Sigmoid colon (tissue), 7 donors: ENCODE measurements at places on chromosomes 12 and 14. TPM values are rescaled to one million over a fixed set of nuclear protein-coding genes. Genes with fewer than 3 reads are reported as not detected.

Gene LBHD2
- not detected for total RNA-seq

Gene SLC41A2
- 22.5 TPM for total RNA-seq

Gene MANSC4
- total RNA-seq: not detected

Gene CLEC4A
- total RNA-seq: 0.49 TPM

Gene INSM2
- total RNA-seq: not detected

Gene NOXRED1
- total RNA-seq: 0.82 TPM

GRCh38 chr12:63302941-63303536, 152.0 kb upstream of the AVPR1A start:
- H3K4me1 ChIP-seq: no peaks in the 10 kb centered on the region
- no peak overlapping the region for H3K4me3 ChIP-seq
- no peaks in the 10 kb centered on the region for H3K27me3 ChIP-seq

DNA sequence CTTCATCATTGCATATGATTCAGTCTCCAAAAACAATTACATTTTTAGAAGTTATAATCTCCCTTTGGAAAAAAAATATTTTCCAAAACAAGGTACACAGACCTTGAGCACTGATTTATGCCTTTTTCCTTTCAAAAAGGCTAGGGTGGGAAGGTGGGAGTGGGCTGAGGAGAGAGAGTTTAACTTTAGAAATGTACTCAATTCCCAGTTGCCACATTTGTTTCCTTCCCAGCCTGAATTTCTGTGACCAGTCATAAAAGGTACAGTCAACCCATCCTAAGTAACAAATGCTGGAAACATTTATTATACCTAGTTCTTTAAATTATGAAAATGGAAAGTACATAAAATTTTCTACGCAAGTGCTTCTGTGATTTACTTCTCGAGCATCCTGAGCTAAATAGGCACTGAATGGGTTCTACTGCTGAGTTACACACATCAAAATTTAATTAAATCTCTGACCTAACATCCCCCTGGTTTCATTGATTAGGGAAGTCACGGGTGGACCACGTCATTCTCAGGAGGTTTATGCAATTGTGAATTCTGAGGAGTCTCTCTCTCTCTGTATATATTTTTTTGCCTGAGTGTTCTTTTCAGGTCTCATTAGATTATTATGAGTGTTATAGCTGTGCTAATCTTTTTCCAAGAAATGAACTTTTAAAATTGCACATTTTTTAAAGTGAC, 371.8 kb downstream of the BTG1 start:
- DNase-seq: no peak
- no peaks in the 10 kb centered on the region for H3K36me3 ChIP-seq
- H3K4me1 ChIP-seq: peaks cover 27% of the 10 kb centered on the region
- no peaks in the 10 kb centered on the region for H3K27me3 ChIP-seq
- H3K27ac ChIP-seq: no peak overlapping the region

DNA sequence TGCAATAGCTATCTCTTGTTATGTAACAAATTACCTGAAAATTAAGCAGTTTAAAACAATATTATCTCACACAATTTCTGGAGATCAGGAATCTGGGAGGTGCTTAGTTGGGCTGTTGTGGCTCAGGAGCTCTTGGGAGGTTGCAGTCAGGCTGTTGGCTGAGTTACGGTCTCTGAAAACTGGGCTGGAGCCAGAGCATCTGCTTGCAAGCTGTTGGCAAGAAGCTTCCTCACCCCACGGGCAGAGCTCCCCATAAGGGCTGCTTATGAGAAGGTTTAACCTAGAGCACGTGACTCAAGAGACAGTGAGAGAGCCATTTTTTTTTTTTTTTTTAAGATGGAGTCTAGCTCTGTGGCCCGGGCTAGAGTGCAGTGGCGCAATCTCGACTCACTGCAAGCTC, 346.8 kb downstream of the ATP23 start:
- no peak for DNase-seq
- H3K4me3 ChIP-seq: no peak overlapping the region
- no peaks in the 10 kb centered on the region for H3K27me3 ChIP-seq
- H3K36me3 ChIP-seq: no peaks in the 10 kb centered on the region

GRCh38 chr12:32366714-32367113, 32.6 kb upstream of the FGD4 start:
- H3K4me3 ChIP-seq: no peak overlapping the region
- H3K27ac ChIP-seq: no peak overlapping the region
- no peak for DNase-seq
- H3K4me1 ChIP-seq: no peaks in the 10 kb centered on the region

GRCh38 chr12:55985341-55985740, 11.5 kb downstream of the RAB5B start:
- H3K27me3 ChIP-seq: no peaks in the 10 kb centered on the region
- peaks cover 71% of the 10 kb centered on the region for H3K36me3 ChIP-seq
- no peaks in the 10 kb centered on the region for H3K4me1 ChIP-seq
- H3K27ac ChIP-seq: no peak overlapping the region
- no peak for DNase-seq

DNA sequence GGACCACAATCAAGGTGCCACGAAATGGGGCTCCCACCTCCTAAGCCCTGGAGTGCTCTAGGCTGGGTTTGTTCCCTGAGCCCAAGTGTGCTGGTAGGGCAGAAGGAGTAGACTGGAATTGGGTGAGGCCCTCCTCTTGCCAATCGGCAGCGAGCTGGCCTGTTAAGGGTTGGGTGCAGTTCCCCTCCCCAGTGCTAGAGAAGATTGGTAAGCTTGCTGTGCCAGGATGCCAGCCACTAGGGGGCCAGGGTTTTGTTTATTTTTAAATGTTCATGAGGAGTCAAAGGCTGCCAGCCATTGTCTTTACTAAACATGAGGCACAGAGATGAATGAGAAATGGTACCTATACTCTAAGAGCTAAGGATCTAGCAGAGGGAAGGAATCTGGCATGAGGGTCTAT, 79.7 kb downstream of the SPTB start:
- no peak for DNase-seq
- no peaks in the 10 kb centered on the region for H3K27me3 ChIP-seq
- no peaks in the 10 kb centered on the region for H3K36me3 ChIP-seq

DNA sequence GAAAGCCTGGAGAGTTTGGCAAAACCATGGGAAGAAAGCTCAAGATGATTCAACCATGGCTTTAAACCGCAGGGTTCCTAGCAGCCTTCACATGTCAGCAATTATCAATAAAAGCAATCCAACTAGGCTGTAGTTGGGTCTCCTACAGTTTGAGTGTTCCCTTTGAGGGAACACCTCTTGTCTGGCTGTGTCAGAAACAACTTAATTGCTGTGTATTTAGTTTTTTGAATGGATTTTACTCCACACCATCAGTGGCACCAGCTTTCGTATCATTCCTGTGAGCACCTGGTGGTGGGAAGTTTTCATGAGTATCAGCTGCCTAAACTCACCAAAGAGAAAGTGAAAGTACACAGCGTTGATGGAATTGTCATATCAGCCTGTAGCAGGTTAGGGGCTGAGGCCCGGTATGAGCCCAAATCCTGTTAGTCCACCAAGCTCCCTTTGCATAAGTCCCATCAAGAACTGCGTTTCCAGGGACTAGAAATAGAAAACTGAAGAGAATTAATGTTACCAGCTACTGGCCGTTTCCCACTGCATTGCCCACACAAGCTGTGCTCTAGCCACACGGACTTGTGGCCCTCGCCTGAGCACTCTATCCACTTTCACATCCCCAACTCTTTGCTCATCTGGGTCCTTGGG, 10.9 kb upstream of the IL26 start:
- H3K27ac ChIP-seq: peak overlapping the region; percentile 69
- H3K27me3 ChIP-seq: no peaks in the 10 kb centered on the region
- peaks cover 43% of the 10 kb centered on the region for H3K4me1 ChIP-seq
- no peak for DNase-seq

DNA sequence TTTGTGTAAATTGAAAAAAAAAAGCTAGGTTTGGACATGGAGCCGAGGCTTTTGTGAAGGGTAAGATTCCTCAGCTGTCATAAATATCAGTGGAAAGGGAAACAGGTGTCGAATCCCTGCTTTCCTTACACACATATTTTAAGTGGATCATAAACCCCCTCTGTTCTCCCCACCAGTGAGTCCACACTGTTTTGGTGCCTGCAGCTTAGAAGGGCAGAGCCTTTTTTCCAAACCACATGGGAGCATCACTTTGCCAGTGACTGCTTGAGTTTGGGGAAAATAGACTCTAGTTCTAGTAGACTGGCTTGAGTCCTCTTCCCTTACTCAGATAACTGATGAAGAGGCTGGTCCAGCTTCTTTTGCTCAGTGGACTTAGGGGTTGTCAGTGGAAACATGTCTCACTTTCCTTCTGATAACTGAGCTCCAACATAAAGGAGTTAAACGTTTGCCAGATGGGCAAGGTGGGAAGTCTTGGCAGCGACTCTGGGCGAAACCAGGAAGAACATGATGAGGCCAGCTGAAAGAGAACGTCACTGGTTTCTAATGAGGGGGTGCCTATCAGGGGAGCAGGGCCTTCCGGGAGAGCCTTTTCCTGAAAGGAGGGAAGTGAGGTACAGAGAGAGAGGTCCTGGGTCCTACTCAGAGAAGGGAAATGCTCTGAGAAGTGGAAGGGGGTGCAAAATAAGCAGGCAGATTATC, 168.1 kb upstream of the PARP11 start:
- no peaks in the 10 kb centered on the region for H3K4me1 ChIP-seq
- H3K36me3 ChIP-seq: no peaks in the 10 kb centered on the region
- no peaks in the 10 kb centered on the region for H3K27me3 ChIP-seq
- DNase-seq: no peak

GRCh38 chr14:100403802-100404365, 80.7 kb downstream of the SLC25A47 start:
- H3K27me3 ChIP-seq: no peaks in the 10 kb centered on the region
- no peak overlapping the region for H3K4me3 ChIP-seq
- no peaks in the 10 kb centered on the region for H3K4me1 ChIP-seq
- no peak overlapping the region for H3K27ac ChIP-seq

GRCh38 chr12:43931187-43931586, 95.3 kb downstream of the TMEM117 start:
- H3K4me3 ChIP-seq: no peak overlapping the region
- H3K36me3 ChIP-seq: no peaks in the 10 kb centered on the region
- DNase-seq: no peak
- H3K27ac ChIP-seq: no peak overlapping the region
- no peaks in the 10 kb centered on the region for H3K4me1 ChIP-seq
- no peaks in the 10 kb centered on the region for H3K27me3 ChIP-seq

DNA sequence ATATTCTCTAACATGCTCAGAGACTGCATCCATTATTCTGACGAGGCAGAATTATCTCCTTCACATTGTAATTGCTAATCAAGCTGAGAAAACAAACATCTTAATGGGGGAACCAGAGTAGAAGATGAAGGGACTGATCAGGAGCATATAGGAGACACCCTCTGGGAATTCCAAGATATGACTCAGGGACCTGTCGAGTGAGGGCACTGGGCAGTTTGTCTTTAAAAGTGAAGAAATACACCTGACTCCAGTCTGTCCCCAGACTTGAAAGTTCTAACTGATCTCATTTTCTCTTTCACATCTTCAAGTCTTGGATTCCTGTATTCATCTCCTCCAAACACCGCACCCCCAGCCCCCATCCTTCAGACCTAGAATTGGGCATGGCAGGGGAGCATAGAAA, 226.9 kb upstream of the PLXNC1 start:
- H3K4me1 ChIP-seq: peaks cover 4% of the 10 kb centered on the region
- DNase-seq: no peak
- no peak overlapping the region for H3K4me3 ChIP-seq
- H3K27ac ChIP-seq: no peak overlapping the region

DNA sequence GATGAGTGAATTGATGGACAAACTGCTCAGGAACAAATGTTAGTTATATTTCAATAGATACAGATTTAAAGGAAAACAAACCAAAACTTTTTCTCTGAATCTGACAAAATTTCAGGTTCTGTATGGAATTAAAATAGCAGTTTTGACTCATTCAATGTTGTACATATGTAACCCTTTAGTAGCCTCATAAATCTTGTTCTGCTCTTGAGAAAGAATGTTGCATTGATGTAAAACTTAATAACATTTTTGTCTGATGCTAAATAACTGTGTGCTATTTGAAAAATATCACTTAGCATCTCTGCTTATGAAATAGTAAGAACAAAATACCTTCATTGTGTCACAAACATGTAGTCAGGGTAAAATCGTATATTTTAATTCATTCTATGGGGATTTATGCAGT, 168.9 kb upstream of the NOVA1 start:
- H3K36me3 ChIP-seq: no peaks in the 10 kb centered on the region
- DNase-seq: no peak
- no peak overlapping the region for H3K27ac ChIP-seq
- H3K4me3 ChIP-seq: no peak overlapping the region
- H3K4me1 ChIP-seq: peaks cover 5% of the 10 kb centered on the region

- no peak overlapping the region for H3K27ac ChIP-seq
- no peak for DNase-seq
- H3K4me1 ChIP-seq: peaks cover 27% of the 10 kb centered on the region
Observed at GRCh38 chr12:123083661-123084571, 67.0 kb downstream of the PITPNM2 start.
